Sigmoid colon (tissue), 7 donors: ENCODE measurements at places on chromosomes 7 and 10. TPM values are rescaled to one million over a fixed set of nuclear protein-coding genes. Genes with fewer than 3 reads are reported as not detected.
A peak's percentile ranks its signal among the peaks of the same experiment; 100 is the strongest.

DNA sequence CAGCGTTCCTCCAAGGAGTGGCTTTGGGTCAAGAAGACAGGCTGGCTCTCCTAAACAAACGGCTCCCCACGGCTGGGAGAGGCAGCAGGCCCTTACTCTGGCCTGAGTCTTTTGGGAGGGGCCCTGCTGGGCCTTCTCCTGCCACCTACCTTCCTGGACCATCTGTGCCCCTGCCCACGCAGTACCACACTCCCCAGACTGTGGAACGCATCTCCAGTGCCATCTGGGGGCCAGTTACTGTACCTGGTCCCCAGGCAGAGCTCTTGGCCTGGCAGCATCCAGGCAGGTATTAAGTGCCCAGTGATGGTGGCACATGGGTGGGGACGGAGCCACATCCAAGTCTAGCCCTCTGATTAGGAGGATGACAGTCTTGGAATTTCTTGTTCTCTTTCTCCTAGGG lies 14.4 kb downstream of the ALKBH4 start:
- no peak overlapping the region for H3K4me3 ChIP-seq
- H3K36me3 ChIP-seq, result no peaks in the 10 kb centered on the region
- no peak overlapping the region for H3K27ac ChIP-seq
- H3K4me1 ChIP-seq, result no peaks in the 10 kb centered on the region
- no peaks in the 10 kb centered on the region for H3K27me3 ChIP-seq
- DNase-seq, result no peak

- H3K36me3 ChIP-seq, result no peaks in the 10 kb centered on the region
- no peaks in the 10 kb centered on the region for H3K27me3 ChIP-seq
- no peak overlapping the region for H3K27ac ChIP-seq
- H3K4me1 ChIP-seq, result no peaks in the 10 kb centered on the region
Observed at GRCh38 chr7:117689406-117689805, 183.8 kb downstream of the CTTNBP2 start.

GRCh38 chr7:148356303-148356702 lies 234.3 kb upstream of the C7orf33 start:
- DNase-seq, result peak; percentile 72
- no peak overlapping the region for H3K4me3 ChIP-seq
- H3K27me3 ChIP-seq, result no peaks in the 10 kb centered on the region

- no peaks in the 10 kb centered on the region for H3K36me3 ChIP-seq
- H3K27me3 ChIP-seq, result no peaks in the 10 kb centered on the region
- peak overlapping the region; percentile 33 for H3K27ac ChIP-seq
- H3K4me3 ChIP-seq, result no peak overlapping the region
- DNase-seq, result no peak
- peaks cover 14% of the 10 kb centered on the region for H3K4me1 ChIP-seq
Observed at GRCh38 chr7:135980012-135980551, 2.9 kb upstream of the MTPN start.

DNA sequence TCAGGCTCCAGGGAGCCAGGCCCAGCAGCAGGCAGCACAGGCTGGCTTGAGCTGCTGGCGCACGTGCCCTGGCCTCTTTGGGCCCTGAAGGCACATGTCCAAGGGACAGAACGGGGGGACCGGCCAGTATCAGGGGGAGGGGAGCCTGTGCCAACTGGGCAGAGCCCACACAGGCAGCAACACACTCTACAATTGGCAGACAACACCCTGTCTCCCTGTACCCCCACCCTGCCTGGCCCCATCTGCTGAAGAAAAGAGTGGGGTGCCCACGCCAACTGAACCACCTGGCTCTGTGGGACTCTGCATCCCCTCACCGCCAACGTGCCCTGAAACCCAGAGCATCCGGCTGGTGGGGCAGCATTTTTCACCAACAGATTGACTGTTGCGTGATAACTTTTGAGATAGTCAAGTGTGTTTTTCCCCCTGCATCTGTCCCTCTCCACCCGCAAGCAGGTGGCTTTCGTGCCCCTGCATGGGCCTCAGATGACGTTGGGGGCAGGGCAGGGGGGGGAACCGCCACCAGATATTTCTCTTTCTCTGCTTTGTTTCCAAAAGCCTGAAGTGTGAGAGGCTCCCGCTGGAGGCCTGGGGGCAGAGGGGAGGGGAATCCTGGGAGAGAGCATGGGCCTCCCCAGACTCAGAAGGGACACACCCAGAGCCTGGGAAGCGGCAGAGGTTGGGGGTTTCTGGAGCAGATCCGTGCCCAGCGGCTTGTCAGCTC lies 21.8 kb downstream of the SLIT1 start:
- H3K27ac ChIP-seq, result no peak overlapping the region
- no peak for DNase-seq
- no peaks in the 10 kb centered on the region for H3K36me3 ChIP-seq
- H3K4me3 ChIP-seq, result no peak overlapping the region

DNA sequence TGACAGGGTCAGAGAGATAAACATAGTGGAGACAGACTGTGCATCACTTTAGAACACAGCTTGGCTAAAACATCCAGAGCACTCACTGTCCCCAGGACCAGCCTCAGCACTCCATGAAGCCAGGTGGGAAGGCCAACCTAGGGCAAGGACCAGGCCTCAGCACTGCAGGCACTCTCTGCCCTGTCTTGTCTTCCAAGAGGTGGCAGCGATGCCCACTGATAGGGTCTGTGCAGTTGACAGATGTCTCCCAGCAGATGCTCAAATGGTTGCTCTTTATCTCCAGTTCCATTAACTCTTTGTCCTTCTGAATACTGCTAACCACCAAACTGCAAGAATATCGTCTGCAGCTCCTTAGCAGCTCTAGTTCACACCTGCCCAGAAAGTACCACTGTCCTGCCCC lies 9.1 kb downstream of the DDX56 start:
- no peak overlapping the region for H3K27ac ChIP-seq
- H3K27me3 ChIP-seq, result no peaks in the 10 kb centered on the region
- no peak overlapping the region for H3K4me3 ChIP-seq
- H3K36me3 ChIP-seq, result peaks cover 59% of the 10 kb centered on the region
- DNase-seq, result no peak

GRCh38 chr7:99531354-99531765 lies 20.6 kb downstream of the FAM200A start:
- H3K36me3 ChIP-seq, result peaks cover 44% of the 10 kb centered on the region
- H3K27me3 ChIP-seq, result no peaks in the 10 kb centered on the region
- H3K27ac ChIP-seq, result no peak overlapping the region
- H3K4me1 ChIP-seq, result no peaks in the 10 kb centered on the region

GRCh38 chr10:43225004-43225786 lies 41.7 kb downstream of the RASGEF1A start:
- H3K36me3 ChIP-seq, result no peaks in the 10 kb centered on the region
- H3K27ac ChIP-seq, result no peak overlapping the region
- no peak overlapping the region for H3K4me3 ChIP-seq
- H3K27me3 ChIP-seq, result peaks cover 32% of the 10 kb centered on the region

- H3K27me3 ChIP-seq, result no peaks in the 10 kb centered on the region
- H3K4me1 ChIP-seq, result peaks cover 98% of the 10 kb centered on the region
- H3K36me3 ChIP-seq, result no peaks in the 10 kb centered on the region
- H3K4me3 ChIP-seq, result no peak overlapping the region
- peak; percentile 68 for DNase-seq
- H3K27ac ChIP-seq, result peak overlapping the region; percentile 80
Observed at GRCh38 chr10:113060201-113061053, 110.4 kb downstream of the TCF7L2 start.

DNA sequence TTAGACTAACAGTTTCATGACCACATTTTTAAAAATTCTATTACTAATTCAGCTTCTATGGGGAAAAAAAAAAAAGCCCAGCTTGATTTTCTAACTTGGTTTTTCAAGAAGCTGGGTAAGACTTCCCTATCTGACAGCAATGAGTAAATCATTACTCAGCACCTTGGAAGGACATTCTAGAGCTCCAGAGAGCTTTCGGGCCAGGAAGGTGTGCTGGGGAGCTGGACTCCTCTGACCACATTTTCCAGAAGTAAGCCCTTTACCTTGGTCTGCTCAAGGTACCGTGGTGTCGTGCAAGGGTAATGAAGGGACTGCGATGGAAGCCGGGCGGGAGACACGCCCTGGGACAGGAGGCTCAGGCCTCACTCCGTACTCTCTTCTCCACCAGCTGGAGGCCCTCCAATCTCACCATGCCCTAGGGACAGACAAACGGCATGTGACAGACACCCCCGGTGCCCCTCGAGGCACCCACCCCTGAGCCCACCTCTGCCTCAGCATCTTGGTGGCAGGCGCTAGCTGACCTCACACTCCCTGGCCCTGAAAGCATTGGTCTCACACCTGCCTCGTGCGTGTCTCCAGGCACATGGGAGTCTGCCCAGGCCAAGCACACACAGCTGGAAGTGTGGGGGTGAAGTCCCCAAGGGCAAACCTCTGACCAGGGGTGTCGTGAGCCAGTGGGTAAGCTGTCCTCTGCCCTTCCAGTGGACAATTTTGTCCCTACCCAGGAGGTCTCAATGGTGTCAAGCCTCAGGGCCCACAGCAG lies 152.1 kb downstream of the OAT start:
- H3K27ac ChIP-seq, result no peak overlapping the region
- H3K4me1 ChIP-seq, result peaks cover 13% of the 10 kb centered on the region
- H3K36me3 ChIP-seq, result no peaks in the 10 kb centered on the region
- no peak overlapping the region for H3K4me3 ChIP-seq
- DNase-seq, result no peak

GRCh38 chr7:139453673-139454321 lies 29.7 kb downstream of the KLRG2 start:
- H3K27ac ChIP-seq, result no peak overlapping the region
- no peaks in the 10 kb centered on the region for H3K36me3 ChIP-seq
- no peaks in the 10 kb centered on the region for H3K4me1 ChIP-seq

GRCh38 chr7:2084331-2084730 lies 148.4 kb downstream of the MAD1L1 start:
- H3K4me1 ChIP-seq, result no peaks in the 10 kb centered on the region
- no peak overlapping the region for H3K27ac ChIP-seq
- H3K36me3 ChIP-seq, result no peaks in the 10 kb centered on the region
- H3K4me3 ChIP-seq, result no peak overlapping the region
- no peaks in the 10 kb centered on the region for H3K27me3 ChIP-seq
- no peak for DNase-seq

- H3K27ac ChIP-seq, result no peak overlapping the region
- no peaks in the 10 kb centered on the region for H3K27me3 ChIP-seq
Observed at GRCh38 chr7:158944195-158944594, 87.8 kb downstream of the DYNC2I1 start.

DNA sequence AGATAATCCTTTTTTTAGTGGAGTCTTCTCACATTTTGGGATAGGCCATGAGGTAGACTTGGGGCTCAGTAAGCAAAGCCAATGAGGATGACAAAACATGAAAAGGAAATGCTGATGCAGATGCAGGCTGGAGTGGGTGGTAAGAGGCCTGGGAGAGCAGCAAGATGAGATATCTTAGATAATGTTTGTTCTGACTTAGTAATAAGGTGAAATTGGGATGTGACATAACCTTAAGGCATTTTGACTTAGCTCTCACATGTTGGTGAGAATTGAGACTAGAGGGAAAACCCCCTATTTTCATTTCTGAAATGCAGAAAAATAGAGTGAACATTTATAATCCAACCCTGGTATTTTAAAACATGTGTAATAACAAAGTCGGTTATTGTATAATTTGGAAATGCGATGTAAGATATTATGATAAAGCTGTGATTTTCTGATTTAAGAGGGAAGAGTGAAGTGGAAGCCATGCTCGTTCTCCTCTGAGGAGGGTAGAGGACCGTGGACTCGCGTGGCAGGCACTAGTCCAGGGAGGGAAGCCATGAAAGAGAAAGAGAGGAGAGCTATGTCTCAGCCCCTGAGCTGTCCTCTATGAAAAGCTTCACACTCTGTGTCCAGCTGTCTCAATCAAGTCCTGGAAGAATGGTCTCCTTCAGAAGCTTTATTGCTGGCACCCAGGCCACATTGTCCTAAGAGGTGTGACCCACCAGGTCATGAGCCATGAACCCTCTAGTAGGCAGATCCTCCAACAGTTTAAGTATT lies 57.3 kb downstream of the ST7 start:
- no peak overlapping the region for H3K4me3 ChIP-seq
- no peak overlapping the region for H3K27ac ChIP-seq
- no peaks in the 10 kb centered on the region for H3K36me3 ChIP-seq
- no peaks in the 10 kb centered on the region for H3K27me3 ChIP-seq
- no peaks in the 10 kb centered on the region for H3K4me1 ChIP-seq
- no peak for DNase-seq

DNA sequence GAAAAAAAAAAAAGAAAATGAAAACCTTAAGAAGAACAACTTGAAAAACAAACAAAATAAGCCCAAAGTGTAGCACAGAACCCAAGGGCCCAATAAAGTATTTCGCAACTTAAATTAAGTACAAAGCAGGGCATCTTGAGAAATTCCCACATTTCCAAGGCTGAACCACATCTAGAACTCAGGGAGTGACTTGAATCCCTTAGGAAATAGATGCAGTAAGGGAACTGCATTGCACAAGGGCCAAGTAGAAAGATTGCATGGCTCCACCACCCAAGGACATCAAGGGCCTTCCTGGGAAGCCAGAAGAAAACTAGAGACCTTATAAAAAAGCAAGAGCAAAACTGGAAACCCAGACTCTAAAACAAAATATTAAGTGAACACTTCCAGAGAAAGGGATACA lies 352.7 kb downstream of the CXCL12 start:
- no peaks in the 10 kb centered on the region for H3K36me3 ChIP-seq
- H3K27ac ChIP-seq, result no peak overlapping the region
- H3K4me3 ChIP-seq, result no peak overlapping the region
- no peaks in the 10 kb centered on the region for H3K27me3 ChIP-seq
- DNase-seq, result no peak

- no peak overlapping the region for H3K27ac ChIP-seq
- DNase-seq, result no peak
- H3K36me3 ChIP-seq, result peaks cover 6% of the 10 kb centered on the region
- no peaks in the 10 kb centered on the region for H3K4me1 ChIP-seq
Observed at GRCh38 chr10:121838931-121839330, 88.9 kb downstream of the ATE1 start.

DNA sequence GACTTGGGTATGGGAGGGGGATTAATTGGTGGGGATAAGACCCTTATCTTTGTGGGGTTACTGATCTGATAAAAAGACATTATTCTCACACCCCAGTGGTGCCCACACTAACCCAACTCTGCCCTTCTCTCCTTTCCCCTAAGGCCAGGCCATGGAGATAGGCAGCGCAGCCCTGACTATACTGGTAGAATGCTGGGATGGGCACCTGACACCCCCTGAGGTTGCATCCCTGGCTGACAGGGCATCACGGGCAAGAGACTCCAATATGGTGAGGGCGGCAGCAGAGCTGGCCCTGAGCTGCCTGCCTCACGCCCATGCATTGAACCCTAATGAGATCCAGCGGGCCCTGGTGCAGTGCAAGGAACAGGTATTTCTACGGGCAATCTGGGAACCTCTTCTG lies 12.7 kb downstream of the ZSWIM8 start:
- H3K4me3 ChIP-seq, result no peak overlapping the region
- no peaks in the 10 kb centered on the region for H3K4me1 ChIP-seq
- no peaks in the 10 kb centered on the region for H3K27me3 ChIP-seq
- no peak overlapping the region for H3K27ac ChIP-seq
- DNase-seq, result peak; percentile 62

- no peaks in the 10 kb centered on the region for H3K36me3 ChIP-seq
- DNase-seq, result peak; percentile 84
- H3K27me3 ChIP-seq, result no peaks in the 10 kb centered on the region
- H3K27ac ChIP-seq, result peak within 1 kb of the TSS; percentile 94
- peaks cover 34% of the 10 kb centered on the region for H3K4me1 ChIP-seq
Observed at GRCh38 chr10:97498841-97499560, at the start of gene UBTD1. TSS of gene UBTD1 (plus strand) at chr10:97498924. CDS start at chr10:97499204, 280 bp downstream.

GRCh38 chr7:91067242-91067641 lies 197.0 kb upstream of the FZD1 start:
- no peaks in the 10 kb centered on the region for H3K36me3 ChIP-seq
- peaks cover 6% of the 10 kb centered on the region for H3K4me1 ChIP-seq
- no peaks in the 10 kb centered on the region for H3K27me3 ChIP-seq

CYP26C1 gene
- not detected for total RNA-seq

INPP5F gene
- total RNA-seq, result 22.2 TPM

PROSER2 gene
- 2.5 TPM for total RNA-seq

ANKRD22 gene
- total RNA-seq, result not detected

AKAP9 gene
- 59.9 TPM for total RNA-seq

OPTN gene
- 55.6 TPM for total RNA-seq

OR6B1 gene
- total RNA-seq, result not detected

ZNF804B gene
- total RNA-seq, result 0.28 TPM

ASIC3 gene
- 4.3 TPM for total RNA-seq

NKX6-2 gene
- total RNA-seq, result not detected

PTPRE gene
- total RNA-seq, result 15.1 TPM

HOXA3 gene
- 4.9 TPM for total RNA-seq
